NCI-H187 treated with DMSO at 0.1 percent for 48 hours (cell line): ENCODE measurements at places on chromosomes 16 and 17.
A peak's percentile ranks its signal among the peaks of the same experiment; 100 is the strongest.

DNA sequence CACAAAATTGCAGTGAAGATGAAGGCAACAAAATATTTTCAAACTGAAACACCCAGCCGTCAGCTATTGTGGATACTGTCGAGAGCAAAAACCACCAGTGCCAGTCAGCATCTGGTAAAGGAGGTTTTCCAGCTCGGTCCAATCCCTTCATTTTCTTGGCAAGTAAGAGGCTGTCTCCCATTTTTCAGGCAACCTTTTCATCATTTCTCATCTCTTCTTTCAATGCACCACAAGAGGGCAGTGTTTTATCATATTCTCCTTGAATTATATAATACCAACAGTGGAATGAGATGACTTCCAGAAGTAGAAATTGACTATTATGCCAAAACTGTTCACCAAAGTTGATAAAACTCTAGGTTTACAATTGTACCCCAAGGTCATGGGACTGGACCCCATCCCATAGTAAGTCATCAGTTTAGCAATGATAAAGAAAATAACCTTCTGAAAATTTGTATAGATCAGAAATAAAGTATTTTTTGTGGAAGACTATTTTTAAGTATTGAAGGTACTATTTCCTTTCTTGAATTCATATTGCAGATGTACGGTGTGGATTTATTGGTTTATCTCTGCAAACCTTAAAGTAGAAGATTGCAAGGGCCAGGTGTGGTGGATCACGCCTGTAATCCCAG, 16.8 kb downstream of the NQO1 start:
- peak; percentile 1 for DNase-seq

DNA sequence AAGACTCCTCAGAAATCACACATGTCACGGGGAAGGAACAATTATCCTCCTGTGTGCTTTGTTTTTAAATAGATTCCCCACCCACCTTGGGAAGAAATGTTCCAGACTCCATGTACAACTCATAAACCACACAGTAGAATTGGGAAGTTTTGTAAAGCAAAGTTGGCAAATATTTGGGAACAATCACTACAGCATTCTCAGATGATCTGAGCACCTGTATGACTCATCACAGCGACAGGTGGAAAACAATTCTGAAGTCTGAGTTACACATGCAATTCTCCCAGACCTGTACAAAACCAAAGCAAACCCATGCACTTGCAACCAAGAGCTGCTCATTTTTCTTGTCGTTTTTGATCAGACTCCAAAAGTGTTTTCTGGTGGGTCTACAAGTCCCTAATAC, 14.4 kb upstream of the MYLK3 start:
- no peak for DNase-seq

DNA sequence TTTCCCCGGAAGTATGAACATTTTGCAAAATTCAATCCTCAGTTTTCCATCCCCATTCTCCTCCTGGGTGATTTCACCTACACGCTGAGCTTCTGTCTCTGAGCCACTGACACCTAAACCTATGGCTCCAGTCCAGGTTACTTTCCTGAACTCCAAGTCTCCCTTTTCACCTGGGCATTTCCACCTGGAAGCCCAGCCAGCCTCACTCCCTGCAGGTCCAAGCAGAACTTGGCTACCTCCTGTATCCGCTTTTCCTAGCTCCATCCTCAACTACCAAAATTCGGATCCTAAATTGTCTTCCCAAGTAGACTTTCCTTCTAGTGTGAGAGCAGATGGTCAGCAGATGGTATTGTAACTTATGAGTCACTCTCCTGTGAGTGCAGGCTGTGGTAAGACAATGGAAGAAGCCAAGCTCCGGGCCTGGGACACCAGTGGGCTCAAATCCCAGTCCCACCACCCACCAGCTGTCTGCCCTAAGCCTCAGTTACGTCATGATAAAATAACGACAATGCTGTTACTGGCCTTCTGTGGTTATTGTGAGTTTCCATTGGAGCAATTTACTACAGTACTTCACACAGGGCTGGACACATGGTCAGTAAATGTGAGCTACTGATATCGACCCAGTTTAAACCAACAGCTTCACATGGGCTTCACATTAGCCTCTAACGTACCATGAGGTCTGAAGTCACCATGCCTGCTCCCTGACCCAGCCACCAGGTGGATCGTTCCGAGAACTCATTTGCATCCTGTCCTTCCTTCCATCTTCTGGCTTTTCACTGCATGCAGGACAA, 33.3 kb downstream of the PECAM1 start:
- DNase-seq, result no peak

DNA sequence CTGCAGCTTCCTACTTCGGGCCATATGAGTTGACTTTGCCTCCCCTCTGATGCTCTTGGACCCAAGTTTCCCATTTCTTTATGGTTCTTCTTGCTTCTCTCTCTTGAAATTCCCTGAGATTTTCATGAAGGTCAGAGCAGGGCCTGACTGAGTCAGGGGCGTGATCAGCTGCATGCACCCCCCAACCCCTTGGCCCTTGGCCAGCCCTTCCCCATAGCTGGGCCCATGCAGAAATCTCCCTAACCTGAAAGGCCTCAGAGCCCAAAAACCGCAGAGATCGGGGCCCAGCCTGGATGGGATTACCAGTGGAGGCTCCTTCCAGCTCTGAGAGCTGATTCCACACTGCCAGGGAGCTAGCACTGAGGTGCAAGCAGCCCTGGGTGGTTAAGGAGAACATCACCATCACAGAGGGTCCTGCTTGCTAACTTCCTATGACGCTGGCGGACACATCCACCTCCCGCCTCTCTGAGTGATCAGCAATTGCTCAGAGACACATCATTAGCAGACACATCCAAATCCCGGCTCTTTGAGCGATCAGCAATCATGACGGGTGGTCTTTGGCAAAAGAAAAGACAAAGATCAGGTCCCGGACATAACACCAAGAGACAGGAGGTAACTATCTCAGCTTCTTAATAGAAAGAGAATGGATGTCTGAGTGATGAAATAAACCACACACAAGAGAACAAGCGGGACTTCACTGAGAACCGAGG, 161.5 kb downstream of the C16orf78 start:
- DNase-seq, result no peak

DNA sequence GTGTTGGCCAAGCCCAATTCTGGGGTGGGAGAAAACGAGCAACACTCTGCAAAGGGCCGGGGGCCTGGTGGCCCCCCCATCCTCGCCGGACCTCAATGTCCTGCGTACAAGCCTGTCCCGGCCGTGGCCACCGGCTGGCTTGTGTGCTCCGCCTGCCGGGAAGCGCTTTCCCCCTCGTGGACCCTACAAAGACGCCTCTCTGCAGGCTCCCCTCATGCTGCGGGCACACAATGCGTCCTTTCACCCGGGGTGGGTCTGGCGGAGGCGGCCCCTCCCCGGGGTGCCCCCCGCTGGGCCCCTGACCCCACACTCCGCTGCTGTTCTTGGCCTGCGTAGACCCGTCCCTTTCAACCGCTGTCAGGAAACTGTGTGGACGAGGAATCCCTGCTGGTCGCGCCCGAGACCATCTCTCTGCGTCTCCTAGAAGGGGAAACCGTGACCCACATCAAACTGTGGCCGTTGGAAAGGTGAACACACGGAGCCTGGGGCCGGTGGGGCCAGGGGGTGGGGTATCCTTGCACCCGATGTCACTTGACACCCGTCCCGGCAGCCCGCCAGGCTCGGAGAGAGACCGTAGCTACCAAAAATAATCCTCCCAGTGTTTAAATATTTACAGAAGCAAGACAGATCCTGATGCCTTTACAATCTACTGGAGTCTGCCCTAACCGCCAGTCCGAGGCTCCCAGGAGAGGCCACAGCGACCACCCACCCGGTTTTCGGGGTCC, 43.6 kb downstream of the TBC1D16 start:
- no peak for DNase-seq

- DNase-seq, result no peak
Observed at GRCh38 chr17:6498901-6499540, 54.8 kb downstream of the PIMREG start.

DNA sequence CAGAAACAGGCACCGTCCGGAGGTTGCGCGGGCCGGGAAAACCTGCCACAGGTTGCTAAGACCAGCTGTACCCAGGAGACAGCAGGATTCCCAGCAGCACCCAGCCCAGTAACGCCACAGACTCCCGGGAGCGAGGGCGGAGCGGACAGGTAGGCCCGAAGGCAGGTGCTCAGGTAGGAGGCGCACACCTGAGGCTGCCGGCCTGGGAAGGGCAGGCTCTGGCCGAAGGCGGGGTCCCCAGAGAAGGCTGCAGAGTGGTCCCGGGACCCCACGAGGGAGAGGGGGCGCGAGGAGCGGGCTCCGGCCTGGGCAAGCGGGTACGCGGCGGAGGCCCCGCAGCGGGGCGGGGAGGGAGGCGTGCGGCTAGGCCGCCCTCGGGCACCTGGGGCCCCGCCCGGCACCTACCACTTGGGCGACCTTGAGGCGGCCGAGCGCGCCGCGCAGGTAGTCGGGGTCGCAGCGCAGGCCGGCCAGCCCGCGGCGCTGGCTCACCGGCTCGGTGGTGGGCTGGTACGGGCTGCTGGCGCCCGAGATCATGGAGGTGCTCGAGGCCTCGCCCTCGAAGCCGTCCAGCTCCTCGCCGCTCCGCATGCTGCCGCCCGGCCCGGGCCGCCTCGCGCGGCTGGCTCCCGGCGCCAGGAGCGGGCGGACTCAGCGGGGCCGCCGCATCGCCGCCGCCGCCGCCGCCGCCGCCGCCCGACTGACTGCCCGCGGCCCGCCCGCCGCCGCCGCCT, 441 bp downstream of the CMTM4 start:
- peak; percentile 7 for DNase-seq

DNA sequence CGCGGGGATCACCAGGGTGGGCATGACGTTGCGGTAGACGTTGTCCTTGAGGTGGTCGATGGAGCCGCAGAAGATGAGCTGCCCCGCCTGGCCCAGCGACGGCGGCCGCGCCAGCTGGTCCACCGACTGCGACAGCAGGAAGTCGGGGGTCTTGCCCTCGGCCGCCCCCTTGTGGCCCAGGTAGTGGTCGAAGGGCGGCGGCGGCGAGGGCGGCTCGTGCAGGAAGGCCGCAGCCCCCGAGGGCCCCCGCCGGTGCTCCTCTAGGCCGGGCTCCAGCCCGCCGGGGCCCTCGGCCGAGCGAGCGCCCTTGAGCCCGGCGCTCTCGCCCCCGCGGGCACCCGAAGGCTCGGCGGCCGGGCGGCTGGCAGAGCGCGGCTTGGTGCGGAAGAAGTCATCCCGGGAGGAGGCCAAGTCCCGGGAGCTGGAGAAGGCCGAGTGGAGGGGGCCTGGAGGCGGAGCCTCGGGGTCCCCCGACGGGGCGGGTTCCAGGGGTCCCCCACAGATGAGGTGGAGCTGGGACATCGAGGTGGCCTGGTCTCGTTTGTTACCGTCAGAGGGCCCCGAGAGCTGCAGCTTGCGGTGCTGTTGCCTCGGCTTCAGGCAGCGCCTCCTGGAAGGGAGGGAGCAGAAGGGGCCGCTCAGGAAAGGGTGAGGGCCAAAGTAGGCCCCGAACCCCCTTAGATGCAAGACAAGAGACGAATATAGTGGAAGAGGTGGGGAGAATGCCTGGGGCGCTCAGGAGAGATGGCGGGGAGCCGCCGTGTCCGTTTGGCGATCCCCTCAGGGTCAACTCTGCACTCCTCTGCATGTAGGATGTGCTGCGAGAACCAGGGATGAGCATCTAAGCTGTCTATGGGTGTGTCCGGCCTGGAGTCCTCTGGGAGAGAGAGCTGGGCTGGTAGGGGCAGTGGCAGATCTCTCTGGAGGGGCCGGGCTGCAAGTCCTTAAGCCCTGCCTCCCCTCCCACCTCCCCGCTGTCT, 8.8 kb downstream of the FAM171A2 start:
- no peak for DNase-seq

GRCh38 chr17:81902023-81902652, at the start of gene NPB:
NPB (plus strand) TSS chr17:81902238; CDS start chr17:81902278, 40 bp downstream.
- no peak for DNase-seq

DNA sequence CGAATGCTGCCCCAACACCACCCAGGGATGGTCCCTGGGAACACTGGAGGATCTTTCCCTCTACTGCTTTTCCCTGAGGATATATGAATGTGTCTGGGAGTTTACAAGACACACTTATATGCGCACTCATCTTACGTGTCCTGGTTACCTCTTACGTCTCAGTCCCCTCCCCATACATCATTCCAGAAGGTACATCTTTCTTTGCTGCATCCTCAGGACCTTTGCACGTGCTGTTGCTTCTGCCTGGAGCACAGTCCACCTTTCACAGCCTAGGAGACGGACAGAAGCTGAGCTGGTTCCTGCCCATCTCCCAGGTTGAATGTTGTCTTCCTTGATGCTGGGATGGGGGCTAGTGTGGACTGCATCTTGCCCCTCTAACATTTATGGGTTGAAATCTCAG, 153.0 kb upstream of the FOXF1 start:
- no peak for DNase-seq

DNA sequence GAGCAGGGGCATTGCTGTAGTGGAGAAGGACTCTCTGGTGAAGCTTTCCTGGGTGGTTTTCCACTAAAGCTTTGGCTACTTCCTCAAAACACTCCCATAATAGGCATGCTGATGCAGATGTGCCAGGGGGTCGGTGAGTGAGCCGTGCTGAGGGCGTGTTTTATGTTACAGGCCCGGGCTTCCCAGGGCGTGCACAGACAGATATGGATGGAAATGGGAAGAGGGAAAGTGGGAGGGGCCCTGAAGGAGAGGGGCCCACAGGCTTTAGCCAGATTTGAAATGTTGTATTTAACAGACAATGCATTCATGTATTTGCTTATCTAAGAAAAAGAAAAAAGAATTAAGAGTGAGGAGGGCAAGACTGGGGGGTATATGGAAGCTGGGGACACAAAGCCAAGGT, 56.3 kb downstream of the IL21R start:
- no peak for DNase-seq

DNA sequence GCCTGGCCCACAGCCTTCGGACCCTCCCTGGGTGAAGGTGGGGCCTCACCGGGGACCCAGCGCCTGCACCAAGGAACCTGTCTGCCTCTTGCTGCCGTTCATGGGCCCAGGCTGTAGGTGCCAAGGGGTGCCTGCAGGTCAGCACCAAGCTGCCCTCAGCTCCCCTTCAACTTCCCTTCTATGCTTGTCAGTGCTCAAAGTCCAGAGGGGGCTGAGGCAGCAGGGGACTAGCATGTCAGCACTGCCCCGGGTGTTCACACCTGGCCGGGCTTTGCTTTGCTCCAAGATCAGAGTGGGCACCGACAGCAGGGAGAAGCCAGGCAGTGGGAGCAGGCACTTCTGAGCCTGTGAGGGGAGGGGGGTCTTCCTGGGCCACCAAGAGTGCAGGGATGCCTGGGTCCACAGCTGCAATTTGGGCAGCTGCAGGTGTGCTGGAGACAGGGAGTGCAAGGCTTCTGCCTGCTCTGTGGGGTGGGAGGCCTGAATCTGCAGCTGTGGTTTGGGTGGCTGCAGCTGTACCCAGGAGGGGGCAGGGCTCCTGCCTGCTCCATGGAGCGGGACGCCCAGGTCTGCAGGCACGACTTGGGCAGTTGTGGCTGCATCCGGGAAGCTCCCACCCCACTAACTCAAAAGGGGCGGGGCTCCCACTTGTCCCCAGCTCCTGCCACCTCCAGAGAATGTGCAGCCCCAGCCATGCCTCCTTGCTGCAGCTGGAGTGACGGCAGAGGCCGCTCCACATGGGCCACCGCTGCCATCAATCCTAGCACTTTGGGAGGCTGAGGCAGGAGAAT, 27.6 kb upstream of the PRM1 start:
- DNase-seq, result no peak

GRCh38 chr16:9607515-9608230, 516.2 kb downstream of the HAPSTR1 start:
- no peak for DNase-seq
